ENCODE measurements at places on chromosomes 1 and 21. TPM values are rescaled to one million over a fixed set of nuclear protein-coding genes. Genes with fewer than 3 reads are reported as not detected.

DNA sequence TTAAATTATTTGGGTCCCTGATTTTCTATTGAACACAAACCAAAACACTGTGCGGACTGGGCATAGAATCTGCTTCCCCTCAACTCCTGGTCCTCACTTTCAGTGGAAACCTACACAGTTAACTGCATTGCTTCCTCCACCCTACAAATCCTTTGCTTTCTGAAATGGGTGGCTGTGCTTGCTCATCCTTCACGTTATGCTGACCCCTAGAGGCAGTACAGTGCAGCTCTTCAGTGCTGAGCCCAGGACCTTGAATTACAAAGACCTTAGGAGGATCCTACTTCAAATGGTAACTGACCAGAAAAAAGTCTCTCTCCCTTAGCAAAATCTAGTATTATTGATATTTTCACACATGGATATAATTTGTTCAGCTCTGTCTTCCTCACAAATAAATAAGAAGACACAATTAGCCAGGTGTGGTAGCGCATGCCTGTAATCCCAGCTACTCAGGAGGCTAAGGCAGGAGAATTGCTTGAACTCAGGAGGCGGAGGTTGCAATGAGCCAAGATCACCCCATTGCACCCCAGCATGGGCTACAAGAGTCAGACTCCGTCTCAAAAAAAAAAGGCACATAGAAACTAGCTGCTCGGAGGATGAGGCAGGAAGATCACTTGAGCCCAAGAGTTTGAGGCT, 63.4 kb upstream of the L1TD1 start:
- DNase-seq: peak; percentile 56

GRCh38 chr1:17141441-17142197, 22.4 kb upstream of the PADI2 start:
- DNase-seq: no peak

DNA sequence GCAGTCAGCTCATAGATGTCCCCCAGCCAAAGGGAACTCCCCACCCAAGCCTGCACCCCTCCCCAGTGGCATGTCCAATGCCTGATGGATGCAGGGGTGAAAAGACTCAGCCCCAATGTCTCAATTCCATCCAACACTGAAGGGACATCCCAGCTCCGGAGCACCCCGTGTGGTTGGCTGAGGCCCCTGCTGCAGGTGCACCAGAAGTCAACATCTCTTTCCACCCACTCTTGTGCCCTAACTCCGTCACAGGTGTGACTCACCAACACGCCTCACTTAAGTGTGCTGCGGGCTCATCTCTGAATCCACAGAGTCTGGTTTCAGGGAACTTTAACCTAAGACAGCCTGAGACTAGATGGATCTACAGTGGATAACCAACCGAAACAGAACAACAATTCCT, 40.9 kb upstream of the ZBTB18 start:
- no peak for DNase-seq

GRCh38 chr21:29808153-29808552, 131.6 kb downstream of the GRIK1 start:
- DNase-seq: no peak

DNA sequence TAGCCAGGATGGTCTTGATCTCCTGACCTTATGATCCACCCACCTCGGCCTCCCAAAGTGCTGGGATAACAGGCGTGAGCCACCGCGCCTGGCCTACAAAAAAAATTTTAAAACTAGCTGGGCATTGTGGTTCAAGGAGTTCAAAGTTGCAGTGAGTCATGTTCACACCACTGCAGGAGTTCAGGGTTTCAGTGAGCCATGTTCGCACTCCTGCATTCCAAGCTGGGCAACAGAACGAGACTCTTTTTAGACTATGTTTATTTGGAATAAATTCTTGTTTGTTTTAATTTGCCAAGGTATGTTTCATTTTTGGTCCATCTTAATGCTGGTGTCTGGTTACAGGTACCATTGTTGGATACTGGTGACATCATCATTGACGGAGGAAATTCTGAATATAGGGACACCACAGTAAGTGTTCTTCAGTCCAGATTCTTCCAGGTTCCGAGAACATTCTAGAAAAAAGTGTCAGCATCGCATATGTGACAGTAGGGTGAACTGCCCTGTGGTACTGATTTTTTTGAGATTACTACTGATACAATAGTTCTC, 3.9 kb downstream of the PGD start:
- no peak for DNase-seq

- DNase-seq: no peak
Observed at GRCh38 chr1:74824497-74825107, 91.7 kb downstream of the TYW3 start.

- DNase-seq: no peak
Observed at GRCh38 chr21:34724131-34724856, 55.5 kb downstream of the CLIC6 start.

DNA sequence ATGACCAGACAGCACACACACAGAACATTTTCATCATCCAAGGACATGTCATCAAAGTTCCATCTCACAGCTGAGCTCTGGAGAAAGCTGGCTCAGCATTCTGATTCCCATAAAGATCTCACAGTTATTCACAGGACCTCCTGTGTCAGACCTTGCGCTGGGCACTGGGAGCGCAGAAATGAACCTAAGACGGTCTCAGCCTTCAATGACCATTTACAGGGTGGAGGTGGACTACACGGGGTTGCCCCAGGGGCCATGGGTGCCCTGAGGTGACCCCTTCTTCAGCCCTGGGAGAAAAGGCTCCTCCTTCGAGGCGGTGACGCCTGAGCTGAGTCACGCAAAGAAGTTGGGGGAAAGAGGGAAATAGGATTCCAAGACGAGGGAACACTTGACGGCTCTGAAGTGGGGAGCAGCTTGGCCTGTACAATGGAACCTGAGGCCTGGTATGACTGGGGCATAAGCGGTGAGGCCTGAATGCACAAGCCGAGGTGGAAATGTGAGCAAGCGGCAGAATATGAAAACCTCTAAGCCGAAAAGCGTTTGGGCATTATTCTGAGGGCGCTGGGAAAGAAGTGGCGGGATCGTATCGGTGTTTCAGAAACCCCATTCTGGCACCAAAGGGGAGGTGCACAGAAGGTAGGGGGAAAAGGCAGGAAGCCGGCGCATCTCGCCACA, 797 bp downstream of the CC2D1B start:
- DNase-seq: peak; percentile 78

The MIXL1 gene
- not detected for total RNA-seq

The SYT14 gene
- 0.07 TPM for total RNA-seq

The RCSD1 gene
- 41.5 TPM for total RNA-seq

The SLC30A2 gene
- 0.11 TPM for total RNA-seq

The GNL2 gene
- 145 TPM for total RNA-seq

The EXO1 gene
- 107 TPM for total RNA-seq

All from K562 (cell line).